A172 (cell line): ENCODE measurements at places on chromosomes 13 and 19. TPM values are rescaled to one million over a fixed set of nuclear protein-coding genes. Genes with fewer than 3 reads are reported as not detected.

Gene IL17D
- total RNA-seq, result 0.34 and 2.2 TPM in 2 replicates

Gene ZNF573
- 4.9 and 6.0 TPM in 2 replicates for total RNA-seq

Gene F10
- 0.29 and 0.36 TPM in 2 replicates for total RNA-seq

Gene C19orf73
- total RNA-seq, result not detected in 2 replicates

Gene RNF113B
- total RNA-seq, result not detected in 2 replicates

Gene UQCR11
- 74.2 and 88.5 TPM in 2 replicates for total RNA-seq

Gene KLK14
- total RNA-seq, result not detected in 2 replicates

Gene C1QTNF9B
- not detected in 2 replicates for total RNA-seq

Gene ZNF540
- total RNA-seq, result 0.07 and 0.14 TPM in 2 replicates

Gene ZNF829
- 4.3 and 5.4 TPM in 2 replicates for total RNA-seq

Gene ARHGAP35
- 11.5 and 14.1 TPM in 2 replicates for total RNA-seq

Gene CFD
- total RNA-seq, result 14.4 and 16.2 TPM in 2 replicates

Gene CCDC70
- total RNA-seq, result not detected in 2 replicates

Gene CNN1
- total RNA-seq, result 0.78 and 1.9 TPM in 2 replicates

Gene NOTCH3
- total RNA-seq, result 16.1 and 18.6 TPM in 2 replicates

Gene LAIR1
- not detected in 2 replicates for total RNA-seq

Gene CACNG8
- 0.43 and 0.72 TPM in 2 replicates for total RNA-seq

Gene ZNF730
- 1.4 and 2.5 TPM in 2 replicates for total RNA-seq

Gene TMEM150B
- not detected in 2 replicates for total RNA-seq

Gene CALR3
- total RNA-seq, result not detected in 2 replicates

Gene POLR1G
- 15.2 TPM in 2 replicates for total RNA-seq

Gene NRTN
- 1.4 TPM in 1 of 2 replicates, not detected in the other for total RNA-seq

Gene SNRPD2
- 260 and 319 TPM in 2 replicates for total RNA-seq

Gene SLC7A10
- not detected in 2 replicates for total RNA-seq

Gene TBC1D4
- 5.9 and 6.8 TPM in 2 replicates for total RNA-seq

Gene CEACAM4
- not detected in 2 replicates for total RNA-seq

Gene PDE4C
- 0.02 TPM in 1 of 2 replicates, not detected in the other for total RNA-seq

Gene TOMM40
- total RNA-seq, result 109 and 111 TPM in 2 replicates

Gene GJA3
- 0.52 and 1.6 TPM in 2 replicates for total RNA-seq

Gene SYDE1
- total RNA-seq, result 61.6 and 65.7 TPM in 2 replicates

Gene ZNF99
- total RNA-seq, result not detected in 2 replicates

Gene MBD3L3
- not detected in 2 replicates for total RNA-seq

Gene CD79A
- total RNA-seq, result not detected in 2 replicates

Gene UBE2L5
- not detected in 2 replicates for total RNA-seq

Gene IGFL1
- 0.67 TPM in 1 of 2 replicates, not detected in the other for total RNA-seq

Gene ZNF415
- total RNA-seq, result 0.22 TPM in 1 of 2 replicates, not detected in the other

Gene APLP1
- total RNA-seq, result 39.8 and 52.5 TPM in 2 replicates

Gene ATP1A3
- 0.76 and 0.86 TPM in 2 replicates for total RNA-seq

Gene CYP4F2
- 2.2 TPM in 1 of 2 replicates, not detected in the other for total RNA-seq

Gene BST2
- total RNA-seq, result 0.29 and 1.7 TPM in 2 replicates

Gene BIVM
- total RNA-seq, result 31.6 and 31.8 TPM in 2 replicates

Gene RGL3
- 4.8 and 11.1 TPM in 2 replicates for total RNA-seq

Gene STRN4
- 35.5 and 47.9 TPM in 2 replicates for total RNA-seq

Gene SULT2A1
- total RNA-seq, result not detected in 2 replicates

Gene SPRED3
- total RNA-seq, result 2.4 and 2.8 TPM in 2 replicates

Gene LIN7B
- 0.16 and 8.5 TPM in 2 replicates for total RNA-seq

Gene ANGPTL8
- total RNA-seq, result not detected in 2 replicates

Gene APBA3
- 22.2 and 28.7 TPM in 2 replicates for total RNA-seq

Gene SIX5
- total RNA-seq, result 9.5 and 14.5 TPM in 2 replicates
